ENCODE measurements at places on chromosomes 11 and 22.

DNA sequence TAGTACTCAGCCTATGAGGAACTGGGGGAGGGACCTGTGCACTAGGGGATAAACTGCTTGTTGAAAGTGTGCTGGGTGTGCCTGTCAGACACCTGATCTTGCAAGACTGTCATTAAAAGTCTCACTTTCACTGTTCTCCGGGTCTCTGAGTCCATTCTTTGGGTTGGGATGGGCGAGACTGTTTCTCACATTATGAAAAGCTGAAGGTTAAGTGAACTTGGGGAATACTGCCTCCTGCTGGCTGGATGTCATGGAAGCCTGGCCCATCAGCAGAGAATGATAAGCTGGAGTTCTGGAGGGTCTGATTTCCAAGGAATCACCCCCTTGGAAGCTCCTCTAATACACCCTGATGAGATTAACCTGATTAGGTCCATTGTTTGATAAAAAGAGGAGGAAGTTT is 9.0 kb upstream of the VPREB1 start:
- peak; percentile 11 for DNase-seq

- DNase-seq: no peak
Observed at GRCh38 chr11:109734566-109734965, 312.6 kb downstream of the C11orf87 start.

- DNase-seq: no peak
Observed at GRCh38 chr11:65169164-65169641, 830 bp upstream of the SPDYC start.

DNA sequence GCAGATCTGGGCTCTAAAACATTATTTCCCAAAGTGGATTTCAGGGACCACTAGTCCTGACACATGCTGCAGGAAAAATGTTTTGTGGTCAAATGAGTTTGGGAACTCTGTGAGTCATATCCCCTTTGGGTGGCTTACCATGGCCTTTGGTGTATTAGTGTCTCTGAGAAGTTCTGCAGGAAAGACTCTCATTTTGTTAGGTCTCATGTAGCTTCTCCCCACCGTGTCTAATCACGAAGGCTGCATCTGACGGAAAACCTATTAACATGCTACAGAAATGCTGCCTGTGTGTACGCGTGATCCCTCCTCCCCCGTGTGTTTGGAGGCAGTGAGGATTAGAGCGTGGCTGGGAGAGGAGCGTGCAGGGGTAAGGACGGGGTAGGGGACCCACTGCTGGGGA is 191.7 kb downstream of the ST3GAL4 start:
- DNase-seq: no peak

DNA sequence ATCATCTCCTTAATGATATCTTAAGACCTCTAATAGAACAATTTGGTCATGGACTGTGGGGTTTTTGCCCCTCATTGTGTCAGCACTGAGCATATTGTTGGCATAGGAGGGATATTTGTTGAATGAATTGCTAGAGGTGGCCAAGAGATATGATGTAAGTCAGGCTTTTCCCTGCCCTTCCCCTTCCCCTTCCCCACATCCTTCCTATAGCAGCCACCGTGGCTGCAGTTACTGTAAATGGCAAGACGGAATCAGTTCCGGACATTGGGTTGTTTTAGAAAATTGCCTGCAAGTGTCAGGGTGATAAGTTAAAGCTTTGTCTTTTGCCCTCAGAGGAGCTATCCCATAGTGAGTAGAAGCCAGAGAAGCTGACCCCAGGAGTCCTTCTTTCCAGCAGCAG is 23.0 kb downstream of the LIMK2 start:
- no peak for DNase-seq

DNA sequence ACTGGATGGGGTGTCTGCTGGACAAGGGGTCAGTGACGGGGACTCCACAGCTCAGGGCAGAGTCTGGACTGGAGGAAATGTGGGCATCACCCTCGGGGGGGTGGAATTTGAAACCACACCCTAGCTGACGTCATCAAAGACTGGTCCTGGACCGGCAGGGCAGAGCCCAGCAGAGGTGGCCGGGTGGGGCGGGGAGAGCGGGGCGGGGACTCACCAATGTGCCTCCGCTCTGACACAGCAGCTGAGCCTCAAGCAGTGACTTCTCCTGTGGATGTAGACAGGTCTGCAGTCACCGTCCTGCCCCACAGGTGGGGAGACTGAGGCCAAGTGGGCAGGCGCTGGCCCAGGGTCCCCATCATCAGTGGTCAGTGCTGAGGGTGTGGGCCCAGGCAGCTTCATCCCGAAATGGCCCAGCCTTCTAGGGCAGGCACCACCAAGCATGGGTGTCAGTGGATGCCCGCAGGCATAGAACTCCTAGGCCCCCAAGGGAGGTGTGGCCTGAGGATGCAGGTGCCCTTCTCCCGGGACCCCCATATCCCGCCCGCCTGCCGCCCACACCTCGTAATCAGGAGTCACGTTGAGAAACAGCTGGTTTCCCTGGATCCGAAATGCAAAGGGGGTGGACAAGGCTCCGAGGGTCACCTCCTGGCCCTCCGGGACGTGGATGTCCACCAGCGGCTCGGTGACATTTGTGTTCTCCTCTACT is 603 bp downstream of the CDHR5 start:
- DNase-seq: no peak

DNA sequence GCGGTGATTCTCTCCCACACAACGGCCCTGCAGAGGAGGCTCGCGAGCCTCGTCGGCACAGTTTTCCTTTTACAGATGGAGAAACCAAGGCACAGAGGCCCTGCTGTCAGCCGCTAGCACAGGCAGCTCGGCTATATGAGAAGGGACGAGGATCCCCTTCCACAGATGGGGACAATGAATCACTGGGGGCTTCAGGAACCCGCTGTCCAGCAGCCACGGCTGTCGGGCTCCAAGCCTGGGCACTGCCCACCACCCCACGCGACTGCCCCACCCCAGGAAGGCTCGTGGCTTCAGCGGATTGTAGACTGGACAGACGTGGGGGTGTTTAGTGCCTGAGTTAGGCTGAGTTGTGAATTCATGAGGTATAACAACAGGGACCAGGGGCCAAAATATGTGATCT is 17.2 kb upstream of the FGF3 start:
- no peak for DNase-seq

DNA sequence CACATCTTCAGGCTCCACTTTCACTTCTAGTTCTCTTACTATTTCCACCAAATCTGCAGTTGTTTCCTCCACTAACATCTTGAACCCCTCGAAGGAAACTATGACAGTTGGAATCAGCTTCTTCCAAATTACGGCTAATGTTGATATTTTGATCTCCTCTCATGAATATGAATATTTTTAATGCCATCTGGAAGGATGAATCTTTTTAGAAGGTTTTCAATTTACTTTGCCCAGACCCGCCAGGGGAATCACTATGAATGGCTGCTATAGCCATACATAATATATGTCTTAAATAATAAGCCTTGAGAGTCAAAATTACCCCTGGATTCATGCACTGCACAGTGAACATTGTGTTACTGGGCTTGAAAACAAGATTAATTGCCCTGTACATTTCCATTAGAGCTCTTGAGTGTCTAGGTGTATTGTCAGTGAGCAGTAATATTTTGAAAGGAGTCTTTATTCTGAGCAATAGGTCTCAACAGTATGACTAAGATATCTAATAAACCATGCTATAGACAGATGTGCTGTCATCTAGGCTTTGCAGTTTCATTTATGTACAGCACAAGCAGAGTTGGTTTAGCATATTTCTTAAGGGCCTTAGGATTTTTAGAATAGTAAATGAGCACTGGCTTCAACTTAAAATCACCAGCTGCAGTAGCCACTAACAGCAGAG is 48.3 kb upstream of the LRRC55 start:
- DNase-seq: no peak

GRCh38 chr11:8533332-8533731 is 60.7 kb downstream of the STK33 start:
- no peak for DNase-seq

- no peak for DNase-seq
Observed at GRCh38 chr11:104704146-104704830, 194.0 kb downstream of the CASP12 start.

GRCh38 chr11:123072332-123072761 is 10.4 kb upstream of the HSPA8 start:
- DNase-seq: no peak

- no peak for DNase-seq
Observed at GRCh38 chr22:23835484-23836144, 3.2 kb downstream of the DERL3 start.

DNA sequence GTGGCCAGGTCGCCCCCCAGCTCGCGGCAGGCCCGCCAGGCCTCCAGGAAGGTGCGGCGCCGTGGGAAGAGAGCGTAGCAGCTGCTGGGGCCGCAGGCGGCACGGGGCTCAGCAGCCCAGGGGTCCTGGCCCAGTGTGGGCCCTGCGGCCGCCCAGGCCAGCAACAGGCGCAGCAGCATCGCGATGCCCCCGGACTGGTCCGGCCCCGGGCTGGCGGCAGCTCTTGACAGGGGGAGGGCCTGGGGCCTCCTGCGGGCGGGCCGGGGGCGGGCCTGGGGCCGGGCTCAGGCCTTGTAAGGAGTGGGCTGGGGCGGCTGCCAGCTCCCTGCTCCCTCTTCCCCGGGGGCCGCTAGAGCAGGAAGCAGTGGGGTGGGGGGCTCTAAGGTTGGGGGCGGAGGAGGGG is at the start of gene CD248:
Gene CD248 (minus strand): TSS at position 196 of the 403 bp plus-strand sequence. CDS start 17 bp downstream, at position 179.
- no peak for DNase-seq

GRCh38 chr22:31604137-31604705 is 57.8 kb downstream of the PISD start:
- no peak for DNase-seq

Measured in activated T-helper 1 cell treated with anti-CD3 and anti-CD28 coated beads, Interleukin-2, amount 50 U/mL, for 16 hours (primary cell).